ENCODE measurements at places on chromosomes 12 and 14.
A peak's percentile ranks its signal among the peaks of the same experiment; 100 is the strongest.

- DNase-seq: no peak
Observed at GRCh38 chr12:116759783-116760621, 21.9 kb downstream of the RNFT2 start.

- no peak for DNase-seq
Observed at GRCh38 chr14:34931206-34931605, 51.6 kb upstream of the SRP54 start.

- no peak for DNase-seq
Observed at GRCh38 chr14:96512122-96512521, 9.9 kb downstream of the PAPOLA start.

DNA sequence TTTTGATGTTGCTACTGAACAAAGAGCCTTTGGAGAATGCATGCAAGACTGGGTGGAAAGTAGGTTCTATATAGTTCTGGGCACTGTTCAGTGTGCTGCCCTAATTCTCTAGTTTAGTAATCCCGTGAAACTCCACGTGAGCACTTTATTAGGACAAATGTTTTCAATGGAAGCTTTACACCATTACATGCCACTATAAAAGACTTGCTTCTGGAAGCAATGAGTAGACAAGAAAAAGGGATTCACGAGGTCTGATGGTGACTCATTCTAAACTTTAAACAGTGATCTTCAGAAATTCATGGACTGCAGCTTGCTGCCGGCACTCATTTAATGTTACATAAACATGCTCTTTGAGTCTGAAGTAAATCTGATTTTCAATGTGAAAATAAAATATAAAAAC, 22.3 kb downstream of the ATG14 start:
- no peak for DNase-seq

- DNase-seq: peak; percentile 68
Observed at GRCh38 chr14:35533357-35534207, at the start of gene INSM2. TSS of gene INSM2 (plus strand) at chr14:35534164. CDS start at chr14:35534253, 89 bp downstream.

GRCh38 chr12:99055299-99055698, 410.2 kb downstream of the APAF1 start:
- no peak for DNase-seq

GRCh38 chr12:3333583-3333982, 157.4 kb upstream of the PRMT8 start:
- no peak for DNase-seq

DNA sequence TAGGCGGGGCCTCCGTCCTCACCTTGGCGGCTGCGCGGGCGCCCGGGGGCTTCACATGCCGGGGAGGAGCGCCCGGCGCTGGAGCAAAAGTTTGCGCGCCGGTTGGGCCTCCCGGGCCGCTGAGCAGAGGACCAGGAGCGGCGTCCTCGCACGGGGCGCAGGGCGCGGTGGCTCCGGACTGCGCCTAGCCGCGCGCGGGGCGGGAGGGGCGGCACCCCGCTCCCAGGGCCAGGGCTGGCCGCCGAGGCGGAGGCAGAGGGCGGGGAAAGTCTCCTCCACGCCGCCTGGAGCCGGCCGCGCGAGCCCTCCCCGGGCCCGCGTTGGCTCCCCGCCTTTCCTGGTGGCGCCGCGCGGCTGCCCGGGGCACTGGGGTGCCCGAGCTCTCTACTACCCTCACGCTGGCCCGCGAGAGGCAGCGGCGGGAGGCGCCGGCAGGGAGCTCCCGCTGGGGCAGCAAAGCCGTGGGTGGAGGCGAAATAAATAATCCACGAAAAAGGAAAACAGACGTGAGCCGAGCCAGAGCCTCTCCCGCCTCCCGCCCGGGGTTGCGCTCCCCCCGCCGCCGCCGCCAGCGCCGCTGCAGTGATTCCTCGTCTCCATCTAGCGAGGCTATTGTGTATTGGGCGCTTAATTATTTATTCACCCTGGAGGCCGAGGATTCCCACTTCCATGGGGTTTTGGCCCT, 400 bp upstream of the PRIMA1 start:
- DNase-seq: no peak

DNA sequence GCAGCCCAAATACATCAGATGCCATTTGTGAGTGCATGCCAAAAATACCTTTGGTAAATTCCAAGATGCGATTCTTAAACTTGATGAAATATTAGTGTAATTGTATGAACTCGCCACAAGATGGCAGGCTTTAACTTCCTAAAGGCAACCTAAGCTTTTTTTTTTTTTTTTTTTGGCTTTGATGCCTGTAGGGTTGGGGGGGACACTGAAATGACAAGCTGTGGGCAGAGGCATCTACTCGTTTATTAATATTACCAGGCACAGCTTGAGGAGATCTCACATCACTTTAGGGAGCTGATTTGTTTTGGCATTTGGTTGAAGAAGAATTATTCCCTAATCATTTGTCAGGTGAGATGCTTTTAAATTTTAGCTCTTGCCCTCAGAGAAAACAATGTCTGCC, 126.7 kb upstream of the CCDC196 start:
- no peak for DNase-seq

DNA sequence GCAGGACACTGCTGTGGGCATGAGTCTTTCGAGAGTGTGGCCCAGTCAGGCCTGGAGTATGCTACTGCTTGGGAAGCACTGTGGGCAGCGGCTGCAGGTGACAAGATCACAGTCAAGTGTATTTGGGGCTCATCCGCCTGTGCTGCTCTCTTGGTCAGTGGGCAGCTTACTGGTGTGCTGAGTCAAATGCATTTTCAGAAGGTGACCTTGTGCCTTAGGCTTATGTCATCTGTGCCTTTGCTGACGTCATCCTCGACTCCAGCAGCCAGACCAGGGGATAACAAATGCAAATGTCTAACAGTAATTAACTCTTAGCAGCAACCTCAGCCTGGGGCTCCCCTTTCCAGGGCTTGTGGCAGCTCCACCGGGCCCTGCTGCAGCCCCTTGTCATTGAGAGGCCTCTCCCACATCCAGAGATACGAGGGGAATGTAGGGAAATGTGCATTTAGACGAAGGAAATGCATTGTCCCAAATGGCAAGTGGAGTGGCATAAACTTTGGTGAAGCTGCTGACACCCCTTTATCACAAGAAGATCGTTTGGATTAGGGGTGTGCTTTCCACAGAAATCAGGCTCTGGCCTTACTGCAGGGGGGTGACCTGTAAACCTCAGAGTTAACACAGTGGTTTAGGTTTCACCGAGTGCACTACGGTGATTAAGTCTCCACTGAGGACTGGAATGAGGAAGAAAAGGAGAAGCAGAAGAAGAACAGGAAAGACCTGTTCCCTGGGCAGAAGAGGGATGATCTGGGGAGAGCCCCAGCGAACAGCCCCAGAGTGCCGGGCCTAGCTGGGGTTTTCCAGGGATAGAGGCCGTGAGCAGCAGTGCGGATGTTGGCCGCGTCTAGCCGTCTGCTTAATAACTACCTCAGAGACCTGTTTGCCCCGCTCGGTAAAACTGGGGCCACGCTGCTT, 39.7 kb downstream of the PSMA6 start:
- no peak for DNase-seq

DNA sequence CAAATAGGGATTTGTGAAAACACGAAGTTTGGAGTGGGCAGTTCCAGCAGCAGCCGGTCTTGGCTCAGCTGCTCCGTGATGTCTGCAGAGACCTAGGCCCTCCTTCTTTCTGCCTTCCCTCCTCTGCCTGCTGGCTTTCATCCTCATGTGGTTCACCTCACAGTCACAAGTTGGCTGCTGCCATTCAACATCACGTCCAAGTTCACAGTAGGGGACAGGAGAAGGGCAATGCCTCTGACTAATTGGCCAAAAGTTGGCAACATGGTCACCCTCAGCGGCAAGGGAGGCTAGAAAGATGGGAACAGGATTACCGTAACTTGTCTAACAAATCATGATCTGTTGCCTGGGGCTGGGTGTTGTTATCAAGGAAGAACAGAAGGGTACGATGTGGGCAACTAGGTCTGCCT, 7.8 kb upstream of the CACNA2D4 start:
- DNase-seq: no peak

DNA sequence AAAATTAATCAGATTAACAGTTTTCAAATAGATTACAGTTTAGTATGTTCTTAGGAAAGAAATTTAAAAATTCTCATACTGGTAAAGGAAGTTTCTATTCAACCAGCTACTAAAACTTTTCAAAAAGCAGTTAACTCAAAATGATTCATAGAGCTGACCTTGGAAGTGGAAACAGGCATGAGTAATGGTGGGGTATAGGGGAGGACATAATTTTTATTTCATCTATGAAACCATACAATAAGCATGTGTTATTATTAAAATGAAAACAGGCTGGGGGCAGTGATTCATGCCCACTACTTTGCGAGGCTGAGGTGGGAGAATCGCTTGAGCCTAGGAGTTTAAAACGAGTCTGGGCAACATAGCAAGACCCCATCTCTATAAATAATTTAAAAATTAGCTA, 73.0 kb downstream of the DNAI7 start:
- DNase-seq: no peak

- no peak for DNase-seq
Observed at GRCh38 chr12:107635139-107635538, 50.5 kb upstream of the PWP1 start.

DNA sequence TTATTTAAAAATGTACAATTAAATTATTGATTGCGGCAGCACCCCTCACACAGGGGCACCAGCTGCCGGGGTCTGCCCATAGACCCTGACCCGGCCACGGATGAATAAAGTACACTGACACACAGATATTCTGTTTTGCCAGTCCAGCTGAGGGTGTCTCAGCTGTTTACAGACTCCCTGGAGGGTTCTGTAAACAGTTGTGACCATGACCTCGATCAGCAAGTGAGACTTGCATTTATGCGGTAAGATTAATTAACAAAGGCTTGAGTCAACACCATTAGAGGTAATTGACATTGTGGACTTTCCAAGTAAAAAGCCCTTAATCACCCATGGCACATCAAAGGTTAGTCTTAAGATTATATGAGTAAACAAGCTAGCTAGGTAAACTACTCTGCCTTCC, 94.3 kb downstream of the FUT8 start:
- DNase-seq: no peak

GRCh38 chr14:21093769-21094681, 4.4 kb downstream of the ZNF219 start:
- no peak for DNase-seq

- DNase-seq: no peak
Observed at GRCh38 chr14:100130521-100130920, 28.9 kb downstream of the DEGS2 start.

GRCh38 chr12:109606320-109607028, 32.9 kb downstream of the MVK start:
- no peak for DNase-seq

GRCh38 chr14:77051116-77051515, 22.6 kb upstream of the IRF2BPL start:
- DNase-seq: no peak

DNA sequence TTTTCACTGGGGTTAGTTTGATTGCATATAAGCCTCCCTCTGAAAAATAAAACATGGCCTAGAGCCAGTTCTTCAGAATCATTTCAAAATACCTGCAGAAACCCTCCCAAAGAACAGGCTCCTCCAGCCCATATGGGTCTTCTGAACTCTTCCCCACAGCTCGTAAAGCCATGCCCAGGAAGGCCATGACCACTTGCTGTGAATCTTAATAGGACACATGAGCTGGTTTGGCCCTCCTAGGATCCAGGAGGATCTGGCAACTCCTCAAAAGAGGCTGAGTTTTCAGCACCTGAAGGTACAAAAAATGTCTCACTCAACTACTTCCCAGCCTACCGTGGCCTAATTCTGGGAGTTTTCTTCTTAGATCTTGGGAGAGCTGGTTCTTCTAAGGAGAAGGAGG, 2.4 kb downstream of the MYBPC1 start:
- DNase-seq: no peak

- no peak for DNase-seq
Observed at GRCh38 chr12:46944771-46945170, 119.0 kb upstream of the SLC38A4 start.

DNA sequence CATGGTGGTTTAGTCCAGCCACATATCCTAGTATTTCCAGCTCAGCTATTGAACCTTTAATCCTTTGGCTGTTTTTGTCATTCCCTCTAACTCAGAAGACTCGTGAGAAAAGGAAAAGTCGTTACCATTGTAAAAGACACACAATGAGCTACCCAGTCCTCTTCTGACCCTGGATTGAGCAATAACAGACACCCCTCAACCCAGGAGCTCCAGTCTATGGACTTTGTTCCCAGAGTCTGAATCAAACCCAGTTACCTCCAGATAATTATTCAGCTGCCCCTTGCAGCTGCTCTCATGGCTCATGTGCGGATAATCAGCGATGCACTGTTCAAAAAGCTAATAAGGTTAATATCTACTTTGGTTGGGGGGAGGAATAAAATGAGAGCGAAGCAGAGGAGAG, 402.4 kb downstream of the BTG1 start:
- DNase-seq: no peak

GRCh38 chr12:6318440-6318879, 8.0 kb downstream of the PLEKHG6 start:
- no peak for DNase-seq

DNA sequence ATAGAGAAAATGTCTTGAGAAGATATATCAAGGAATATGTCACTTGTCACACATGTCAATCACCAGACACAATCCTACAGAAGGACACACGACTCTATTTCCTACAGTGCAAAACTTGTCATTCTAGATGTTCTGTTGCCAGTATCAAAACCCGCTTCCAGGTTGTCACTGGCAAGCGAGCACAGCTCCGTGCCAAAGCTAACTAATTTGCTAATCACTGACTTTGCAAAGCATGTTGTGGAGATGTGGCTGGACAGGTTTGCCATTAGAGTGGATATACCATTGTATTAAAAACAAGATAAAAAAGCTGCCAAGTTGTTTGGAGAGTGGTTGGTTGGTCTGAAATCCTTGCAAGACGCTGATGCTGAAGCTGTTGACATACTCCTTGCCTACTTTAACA, 7.9 kb upstream of the SGPP1 start:
- no peak for DNase-seq

GRCh38 chr12:118361092-118361404, 11.7 kb downstream of the TAOK3 start:
- DNase-seq: no peak

DNA sequence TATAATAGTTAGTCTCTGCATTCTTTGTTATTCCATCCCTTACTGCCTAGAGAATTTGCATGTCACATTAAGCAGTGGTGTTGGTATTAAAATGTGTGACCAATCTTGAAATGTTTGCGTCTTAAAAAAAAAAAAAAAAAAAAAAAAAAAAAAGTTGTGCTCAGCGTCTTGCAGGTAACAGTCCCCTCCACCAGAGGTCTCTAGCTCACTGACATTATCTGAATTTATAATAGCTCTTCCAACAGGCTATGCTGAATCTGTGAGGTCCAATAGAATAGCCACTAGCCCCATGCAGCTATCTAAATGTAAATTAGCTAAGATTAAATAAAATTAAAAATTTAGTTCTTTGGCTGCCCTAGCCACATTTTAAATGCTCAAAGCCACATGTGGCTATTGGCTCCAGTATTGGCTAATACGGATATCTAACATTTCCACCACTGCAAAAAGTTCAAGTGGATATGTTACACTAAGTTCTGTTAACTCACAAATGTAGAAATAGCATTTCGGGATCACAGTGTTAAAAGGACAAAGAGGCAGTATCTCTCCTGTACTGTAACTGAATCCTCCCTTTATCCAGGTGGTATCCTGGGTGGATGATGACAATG, 28.7 kb downstream of the NKX2-8 start:
- no peak for DNase-seq

DNA sequence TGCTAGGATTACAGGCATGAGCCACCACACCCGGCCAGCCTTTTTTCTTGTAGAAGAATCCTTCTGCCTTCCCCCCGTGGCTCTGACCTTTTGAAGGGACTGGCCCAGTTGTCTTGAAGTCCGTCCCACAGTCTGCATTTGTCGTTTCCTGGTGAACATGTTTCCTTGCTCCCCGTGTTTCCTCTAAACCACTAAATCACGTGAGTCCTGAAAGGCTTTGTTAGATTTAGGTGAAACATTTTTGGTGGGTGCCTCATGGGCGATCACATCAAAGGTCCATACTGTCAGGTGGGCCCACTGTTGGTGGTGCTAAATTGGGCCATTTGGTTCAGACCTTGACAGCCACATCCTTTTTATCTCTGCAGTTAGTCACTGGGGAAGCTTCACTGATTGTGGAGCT, 26.3 kb downstream of the MLXIP start:
- DNase-seq: no peak
